Activated naive CD8-positive, alpha-beta T cell treated with anti-CD3 and anti-CD28 coated beads for 36 hours (primary cell): ENCODE measurements at places on chromosomes 11 and 22.

DNA sequence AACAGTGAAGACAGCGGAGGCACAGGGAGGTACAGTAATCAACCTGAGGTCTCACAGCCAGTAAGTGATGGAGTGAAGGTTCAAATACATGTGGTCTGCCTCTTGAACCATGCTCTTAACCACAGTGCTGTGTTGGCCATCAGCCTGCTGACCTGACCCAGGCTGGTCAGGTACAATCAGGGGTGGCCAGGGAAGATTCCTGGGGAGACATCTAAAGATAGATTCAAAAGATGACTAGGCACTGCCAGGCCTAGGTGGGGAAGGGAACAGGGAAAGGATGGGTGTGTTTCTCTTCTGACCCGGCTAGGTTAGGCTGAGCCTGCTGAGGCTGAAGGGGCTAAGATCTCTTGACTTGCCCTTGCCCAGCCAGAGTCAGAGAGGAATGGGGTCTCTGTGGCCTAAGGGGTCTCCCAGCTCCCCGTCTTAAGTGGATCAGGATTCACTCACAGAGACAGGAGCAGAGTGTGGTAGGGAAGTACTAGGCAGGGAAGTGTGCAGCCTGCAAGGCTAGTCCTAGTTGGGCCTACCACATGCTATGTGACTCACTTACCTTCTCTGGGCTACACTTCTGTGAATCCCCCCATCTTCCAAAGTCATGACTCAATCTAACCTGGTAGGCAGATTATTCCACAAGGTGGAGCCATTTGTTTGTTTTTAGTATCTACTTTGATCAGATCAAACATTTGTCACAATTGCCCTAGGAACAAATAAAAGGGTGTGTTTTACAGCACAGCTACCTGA, 10.4 kb upstream of the SREBF2 start:
- peak; percentile 50 for DNase-seq

GRCh38 chr11:30801357-30801756, 215.2 kb upstream of the MPPED2 start:
- DNase-seq = no peak

GRCh38 chr22:25143156-25144076, 56.2 kb upstream of the CRYBB3 start:
- DNase-seq = no peak

DNA sequence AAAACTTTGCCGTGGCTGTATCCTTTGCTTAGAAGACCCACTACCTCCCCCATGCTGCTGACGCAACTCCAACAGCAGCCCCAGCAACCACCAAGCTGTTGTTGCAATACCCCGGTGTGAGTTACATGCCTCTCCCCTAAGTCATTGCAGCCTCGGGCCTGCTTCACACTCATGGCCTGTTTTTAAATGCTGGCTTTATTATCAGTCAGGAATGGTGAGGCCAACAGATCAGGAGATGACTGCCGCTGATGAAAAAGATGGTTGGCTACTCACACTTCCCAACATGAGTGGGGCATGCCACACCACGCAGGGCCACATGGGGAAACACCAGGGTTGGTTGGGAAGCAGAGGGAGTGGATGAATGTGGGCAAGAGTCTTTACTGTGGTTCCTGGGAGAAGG, 171.5 kb upstream of the SYT13 start:
- DNase-seq = no peak
